ENCODE measurements at places on chromosomes 2 and 18.

GRCh38 chr2:216915557-216916150 is 55.8 kb upstream of the TNP1 start:
- DNase-seq = no peak

DNA sequence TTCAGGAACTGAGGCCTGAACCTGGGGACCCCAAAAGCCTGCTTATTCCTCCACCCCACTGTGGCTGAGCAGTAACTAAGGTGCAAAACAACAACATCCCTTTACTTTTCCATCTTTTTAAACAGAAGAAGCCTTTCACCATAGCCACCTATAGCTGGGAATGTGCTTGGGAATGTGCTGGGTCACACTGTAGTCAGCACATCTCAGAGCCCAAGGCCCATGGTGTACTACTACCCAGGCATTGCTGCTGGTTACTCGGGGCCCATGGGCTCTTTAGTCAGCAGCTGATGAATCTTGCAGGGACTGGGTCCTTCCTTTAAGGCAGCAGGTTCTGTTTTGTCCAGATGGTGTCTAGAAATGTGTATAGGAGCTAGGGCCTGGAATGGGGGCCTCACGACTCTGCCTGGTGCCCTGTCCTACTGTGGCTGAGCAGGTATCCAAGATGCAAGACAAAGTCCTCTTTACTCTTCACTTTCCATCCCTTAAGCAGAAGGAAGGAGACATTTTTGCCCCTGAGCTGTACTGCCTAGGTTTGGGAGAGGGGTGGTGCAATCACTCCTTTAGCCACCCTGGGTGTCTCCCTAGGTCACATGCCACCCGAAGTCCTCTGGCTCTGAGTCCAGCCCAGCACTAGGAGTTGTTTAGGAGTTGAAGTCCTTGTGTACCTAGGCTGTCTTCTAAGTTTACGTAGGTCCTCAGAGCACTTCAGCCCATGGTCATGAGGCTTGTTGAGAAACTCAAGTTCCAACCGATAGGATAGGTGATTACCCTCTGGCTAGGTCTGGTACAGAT is 70.1 kb downstream of the OXER1 start:
- DNase-seq = no peak

DNA sequence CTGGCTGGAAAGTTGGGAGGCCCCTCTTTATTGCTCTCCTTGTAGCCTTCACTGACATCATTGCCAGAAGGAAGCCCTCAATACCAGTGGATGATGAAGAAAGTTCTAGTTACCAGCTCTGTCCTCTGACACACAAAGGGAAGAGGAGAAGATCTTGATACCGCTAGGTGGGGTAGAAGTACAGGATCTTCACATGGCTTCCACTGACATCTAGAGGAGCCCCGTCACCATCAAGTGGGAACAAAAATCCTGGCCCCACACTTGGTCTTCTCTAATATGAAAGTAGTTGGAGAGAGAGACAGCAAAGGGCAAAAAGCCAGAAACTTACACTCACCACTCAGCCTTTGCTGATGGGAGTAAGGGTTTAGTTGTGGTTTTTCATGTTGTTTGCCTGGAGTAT is 12.4 kb downstream of the XIRP2 start:
- no peak for DNase-seq

- no peak for DNase-seq
Measured at GRCh38 chr2:201643216-201643890, at the start of gene TMEM237. TMEM237 (minus strand) TSS chr2:201643503; CDS start chr2:201643400, 103 bp downstream.
